Activated CD4-positive, alpha-beta T cell treated with anti-CD3 and anti-CD28 coated beads, Interleukin-2, amount 10 ng/mL, durations not matched to agents 7 days and 5 days (primary cell): ENCODE measurements at places on chromosomes 12 and 14. TPM values are rescaled to one million over a fixed set of nuclear protein-coding genes. Genes with fewer than 3 reads are reported as not detected.

DNA sequence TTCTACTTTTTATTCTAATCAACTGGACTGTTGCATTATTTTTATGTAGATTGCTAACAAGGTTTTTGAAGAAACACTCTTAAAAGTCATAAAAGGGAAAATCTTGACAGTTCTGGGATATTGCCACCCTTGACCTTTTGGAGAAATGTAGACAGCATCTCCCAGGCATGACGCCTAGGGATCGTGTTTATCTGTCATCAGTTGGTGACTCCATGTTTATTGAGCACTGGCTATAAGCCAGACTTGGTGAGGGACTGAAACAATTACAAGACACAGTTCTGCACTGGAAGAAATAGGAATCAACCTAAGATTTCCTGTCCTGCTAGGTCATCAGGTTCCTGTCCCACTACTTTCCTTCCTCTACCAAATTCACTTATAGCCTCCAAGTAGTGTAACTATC, 34.5 kb downstream of the HMGA2 start:
- H3K4me1 ChIP-seq, result no peaks in the 10 kb centered on the region
- no peak overlapping the region for H3K4me3 ChIP-seq
- H3K27me3 ChIP-seq, result peaks cover 1% of the 10 kb centered on the region
- no peak for DNase-seq

GRCh38 chr12:19288603-19289244, 150.6 kb upstream of the AEBP2 start:
- H3K4me1 ChIP-seq, result no peaks in the 10 kb centered on the region
- DNase-seq, result no peak
- no peaks in the 10 kb centered on the region for H3K36me3 ChIP-seq
- H3K4me3 ChIP-seq, result no peak overlapping the region
- H3K27me3 ChIP-seq, result no peaks in the 10 kb centered on the region

DNA sequence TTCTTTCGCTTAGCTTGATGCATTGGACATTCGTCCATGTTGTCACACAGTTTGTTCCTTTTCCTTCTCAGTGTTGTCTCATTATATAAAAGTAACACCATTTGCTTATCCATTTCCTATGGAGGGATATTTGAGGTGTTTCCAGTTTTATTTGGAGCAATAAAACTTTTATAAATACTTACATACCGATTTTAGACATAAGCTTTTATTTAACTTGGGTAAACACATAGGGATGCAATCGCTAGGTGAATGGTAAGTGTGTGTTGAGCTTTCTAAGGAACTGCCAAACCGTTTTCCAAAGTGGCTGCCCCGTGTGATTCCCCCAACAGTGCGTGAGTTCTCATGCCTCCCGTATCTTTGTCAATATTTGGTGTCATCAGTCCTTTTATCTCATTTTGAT, 95.2 kb upstream of the DYNC1H1 start:
- H3K27ac ChIP-seq, result no peak overlapping the region
- no peaks in the 10 kb centered on the region for H3K27me3 ChIP-seq
- DNase-seq, result no peak
- H3K4me3 ChIP-seq, result no peak overlapping the region

DNA sequence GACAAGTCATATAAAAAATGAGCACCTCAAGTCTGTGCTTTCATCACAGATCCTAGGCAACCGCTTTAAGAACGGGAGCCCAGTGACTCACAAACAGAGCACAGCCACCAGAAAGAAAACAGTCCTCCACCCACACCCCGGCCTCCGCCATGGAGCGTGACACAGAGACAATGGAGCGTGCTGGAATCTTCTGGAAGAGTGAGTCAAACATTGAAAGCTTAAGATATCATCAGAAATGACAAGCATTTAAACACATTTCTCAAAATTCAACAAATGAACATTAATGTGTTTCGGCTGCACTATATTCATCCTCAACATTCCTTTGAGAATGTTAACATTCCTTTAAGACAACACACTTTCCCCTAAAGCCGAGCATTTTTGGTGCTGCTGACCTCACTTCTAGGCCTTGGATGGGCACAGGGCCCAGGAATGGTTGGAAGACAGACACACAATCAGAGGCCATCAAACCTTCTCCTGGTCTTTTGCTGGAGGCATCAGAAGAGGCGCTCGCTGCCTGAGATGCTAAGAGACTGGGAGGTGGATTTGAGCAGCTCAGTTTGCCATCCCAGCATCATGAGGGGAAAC, 23.6 kb upstream of the TMEM132D start:
- no peak for DNase-seq
- H3K27ac ChIP-seq, result no peak overlapping the region
- no peaks in the 10 kb centered on the region for H3K27me3 ChIP-seq
- H3K36me3 ChIP-seq, result no peaks in the 10 kb centered on the region
- no peak overlapping the region for H3K4me3 ChIP-seq
- H3K4me1 ChIP-seq, result no peaks in the 10 kb centered on the region

DNA sequence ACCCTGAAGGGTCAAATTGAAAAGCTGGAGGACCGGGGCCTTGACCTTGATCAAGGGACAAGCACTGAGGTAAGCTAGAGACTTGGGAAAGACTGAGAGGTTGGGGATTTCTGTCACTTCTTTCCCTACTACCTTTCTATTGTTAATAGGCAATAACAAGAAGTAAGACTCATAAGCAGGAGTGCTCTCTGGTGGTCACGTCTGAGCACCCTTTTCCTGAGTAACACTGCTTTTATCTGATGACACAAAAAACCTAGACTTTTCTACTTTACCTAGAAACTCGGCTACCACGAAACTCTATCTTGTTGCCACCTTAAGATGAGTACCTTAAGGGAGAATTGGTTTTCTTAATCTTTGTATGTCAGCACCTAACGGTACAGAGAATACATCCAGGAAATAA, 35.5 kb upstream of the PPFIBP1 start:
- H3K27me3 ChIP-seq, result peaks cover 14% of the 10 kb centered on the region
- no peak overlapping the region for H3K4me3 ChIP-seq
- H3K27ac ChIP-seq, result no peak overlapping the region
- H3K4me1 ChIP-seq, result no peaks in the 10 kb centered on the region

GRCh38 chr12:83150465-83151189, 463.9 kb downstream of the TMTC2 start:
- no peaks in the 10 kb centered on the region for H3K36me3 ChIP-seq
- no peak overlapping the region for H3K4me3 ChIP-seq
- no peaks in the 10 kb centered on the region for H3K27me3 ChIP-seq
- peaks cover 1% of the 10 kb centered on the region for H3K4me1 ChIP-seq
- H3K27ac ChIP-seq, result no peak overlapping the region

- no peak for DNase-seq
- no peak overlapping the region for H3K4me3 ChIP-seq
Measured at GRCh38 chr14:84767434-84767833, 762.5 kb upstream of the FLRT2 start.

DNA sequence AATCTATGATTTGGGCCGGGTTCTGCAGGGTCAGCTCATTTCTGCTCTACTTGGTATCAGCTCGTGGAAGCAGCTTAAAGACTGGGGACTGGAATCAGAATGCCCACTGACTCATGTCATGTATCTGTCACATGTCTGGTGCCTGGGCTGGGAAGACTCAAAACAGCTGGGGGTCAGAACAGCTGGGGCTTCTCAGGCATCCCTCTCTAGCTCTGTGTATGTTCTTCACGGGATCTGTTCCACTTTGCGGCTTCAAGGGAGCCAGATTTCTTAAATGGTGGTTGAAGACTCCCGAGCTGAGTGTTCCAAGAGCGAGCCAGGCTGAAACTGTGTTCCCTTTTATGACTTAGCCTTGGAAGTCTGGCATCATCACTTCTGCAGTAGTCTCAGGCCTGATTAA, 11.9 kb downstream of the AEBP2 start:
- no peaks in the 10 kb centered on the region for H3K27me3 ChIP-seq
- H3K4me3 ChIP-seq, result no peak overlapping the region
- DNase-seq, result no peak
- H3K27ac ChIP-seq, result no peak overlapping the region
- H3K36me3 ChIP-seq, result peaks cover 39% of the 10 kb centered on the region

DNA sequence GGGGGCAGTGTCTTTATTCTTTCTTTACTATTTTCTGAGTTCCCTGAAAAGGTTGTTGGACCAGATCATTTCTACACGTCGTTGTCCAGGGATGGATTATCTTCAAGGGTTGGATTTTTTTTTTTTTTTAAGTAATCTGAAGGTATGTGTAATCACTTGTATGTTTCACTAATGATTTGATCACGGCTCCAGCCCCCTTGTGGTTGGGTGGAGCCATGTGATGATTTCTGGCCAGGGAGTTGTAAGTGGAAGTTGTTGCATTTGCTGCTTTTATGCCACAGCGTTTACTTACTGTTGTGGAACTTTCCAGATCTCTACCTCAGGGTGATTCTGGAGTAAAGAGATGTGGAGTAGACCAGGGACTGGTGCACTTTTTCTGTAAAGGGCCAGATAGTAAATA, 390.3 kb downstream of the AACS start:
- no peaks in the 10 kb centered on the region for H3K27me3 ChIP-seq
- H3K4me3 ChIP-seq, result no peak overlapping the region
- H3K27ac ChIP-seq, result no peak overlapping the region
- no peak for DNase-seq

CYP46A1 gene
- total RNA-seq, result 0.12 TPM

CD4 gene
- total RNA-seq, result 219 TPM

SLC2A14 gene
- total RNA-seq, result 0.19 TPM

LRRC10 gene
- total RNA-seq, result not detected

CYP27B1 gene
- total RNA-seq, result 1.9 TPM

KRT2 gene
- total RNA-seq, result 0.10 TPM

GPRC5A gene
- total RNA-seq, result 0.15 TPM
